ENCODE measurements at places on chromosomes 5 and 9.

DNA sequence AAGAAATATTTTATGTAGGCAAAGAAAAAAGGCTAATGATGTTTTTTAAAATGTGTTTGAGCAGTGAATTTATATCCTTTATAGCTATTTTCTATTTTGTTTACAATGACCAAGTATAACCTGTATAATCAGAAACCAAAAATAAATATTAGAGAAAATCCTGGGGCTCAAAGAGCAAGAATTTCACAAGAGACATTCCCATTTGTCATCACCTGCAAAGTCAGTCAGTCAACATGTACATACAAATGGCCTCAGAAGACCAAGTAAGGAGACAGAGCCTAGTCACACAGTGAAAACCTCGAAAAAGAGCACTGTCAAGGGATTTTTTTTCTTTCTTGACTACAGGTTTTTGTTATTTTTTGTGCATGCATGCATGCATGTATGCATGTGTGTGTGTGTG is 231.4 kb downstream of the GLIS3 start:
- DNase-seq: no peak

- DNase-seq: no peak
These were observed 132.9 kb upstream of the ANKH start for GRCh38 chr5:15004506-15004905.

DNA sequence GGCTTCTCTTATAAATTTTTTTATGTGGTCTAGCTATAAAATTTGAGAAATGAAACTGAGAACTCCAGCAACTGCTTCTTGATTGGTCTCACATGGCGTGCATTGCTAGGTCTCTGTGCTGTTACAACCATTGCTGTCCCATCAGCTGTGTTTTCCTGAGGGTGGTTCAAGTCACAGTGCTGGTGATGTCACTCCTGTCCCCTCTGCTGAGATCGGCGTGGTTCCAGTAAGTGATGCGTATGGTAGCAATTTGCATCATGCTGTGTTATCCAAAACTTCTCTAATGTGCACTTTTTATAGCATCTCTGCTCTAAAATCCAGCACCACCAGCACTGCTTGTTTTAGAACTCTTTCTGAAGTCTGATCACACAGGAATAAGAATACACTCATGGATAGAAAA is 112.6 kb upstream of the ZNF608 start:
- no peak for DNase-seq

- DNase-seq: peak; percentile 58
These were observed 6.4 kb upstream of the MEF2C start for GRCh38 chr5:88889189-88890069.

- DNase-seq: peak; percentile 22
These were observed 127.5 kb downstream of the PPP2R2B start for GRCh38 chr5:146751054-146751453.

- peak; percentile 95 for DNase-seq
These were observed 127.1 kb downstream of the TRIO start for GRCh38 chr5:14270209-14270702.

- DNase-seq: no peak
These were observed 80.8 kb upstream of the PIK3R1 start for GRCh38 chr5:68134669-68135313.

GRCh38 chr9:125904155-125904851 is 157.1 kb downstream of the PBX3 start:
- peak; percentile 91 for DNase-seq

- no peak for DNase-seq
These were observed 16.8 kb downstream of the RASGRF2 start for GRCh38 chr5:80976985-80977384.

- DNase-seq: peak; percentile 33
These were observed 47.5 kb downstream of the DAB2IP start for GRCh38 chr9:121698627-121699570.

DNA sequence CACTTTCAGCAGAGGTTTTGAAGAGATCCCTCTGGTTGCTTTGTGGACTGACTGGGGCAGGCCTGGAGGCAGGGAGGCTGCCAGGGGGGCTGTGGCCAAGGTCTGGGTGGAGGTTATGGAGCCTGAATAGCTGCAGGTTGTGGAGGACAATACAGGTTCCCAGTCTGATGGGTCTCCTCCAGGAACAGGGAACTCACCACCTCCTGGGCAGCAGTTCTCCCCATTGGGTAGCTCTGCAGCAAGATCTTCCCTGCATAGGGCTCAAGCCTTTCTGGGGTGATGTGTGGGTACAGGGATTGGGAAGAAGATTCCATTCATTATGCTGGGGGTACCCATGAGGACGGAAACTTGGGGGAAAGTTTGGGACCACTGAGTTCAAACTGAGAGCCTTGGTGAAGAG is 6.8 kb downstream of the AQP3 start:
- no peak for DNase-seq

GRCh38 chr5:8686707-8687106 is 817.8 kb downstream of the MTRR start:
- no peak for DNase-seq

DNA sequence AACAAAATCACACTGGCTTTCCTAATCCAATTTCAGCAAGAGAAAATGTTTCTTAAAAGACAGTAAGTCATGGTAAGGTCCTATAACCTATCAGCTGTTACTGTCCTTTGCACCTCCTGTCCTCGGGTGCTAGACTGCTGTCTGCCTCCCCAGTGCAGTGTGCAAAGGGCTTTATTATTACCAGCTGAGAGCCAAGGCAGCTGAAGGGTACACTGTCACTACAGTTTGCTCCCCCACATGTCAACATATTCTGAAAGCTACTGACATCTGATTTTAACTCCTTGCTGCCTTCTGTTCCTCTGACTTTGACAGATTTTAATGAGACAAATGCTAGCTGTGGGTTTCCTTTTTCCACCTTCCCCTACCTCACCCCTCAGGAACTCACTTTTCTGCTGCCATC is 389.4 kb upstream of the SLC24A2 start:
- no peak for DNase-seq
